CD4-positive, alpha-beta memory T cell (primary cell): ENCODE measurements at places on chromosomes 16 and 17. TPM values are rescaled to one million over a fixed set of nuclear protein-coding genes. Genes with fewer than 3 reads are reported as not detected.

MPG gene
- 30.7 TPM for total RNA-seq

ANKS4B gene
- not detected for total RNA-seq

OVCA2 gene
- total RNA-seq, result 36.7 TPM

CPHXL gene
- not detected for total RNA-seq

DNA sequence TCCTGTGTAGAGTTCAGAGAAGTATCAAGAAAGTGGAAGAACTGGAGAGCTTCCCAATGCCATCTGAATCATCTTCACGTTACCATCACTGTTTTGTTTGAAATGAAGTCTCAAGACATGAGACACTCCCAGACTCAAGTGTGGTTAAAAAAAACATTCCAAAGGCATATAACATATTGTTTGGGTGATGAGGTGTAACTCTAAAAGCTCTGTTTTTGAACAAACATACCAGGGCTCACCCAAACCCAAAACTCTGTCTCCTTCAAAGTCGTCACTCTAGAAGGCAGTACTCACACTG lies 6.3 kb upstream of the ZCCHC14 start:
- no peak overlapping the region for H3K27ac ChIP-seq
- no peak overlapping the region for H3K4me3 ChIP-seq
- H3K36me3 ChIP-seq, result no peaks in the 10 kb centered on the region
- no peaks in the 10 kb centered on the region for H3K27me3 ChIP-seq
- peaks cover 18% of the 10 kb centered on the region for H3K4me1 ChIP-seq

DNA sequence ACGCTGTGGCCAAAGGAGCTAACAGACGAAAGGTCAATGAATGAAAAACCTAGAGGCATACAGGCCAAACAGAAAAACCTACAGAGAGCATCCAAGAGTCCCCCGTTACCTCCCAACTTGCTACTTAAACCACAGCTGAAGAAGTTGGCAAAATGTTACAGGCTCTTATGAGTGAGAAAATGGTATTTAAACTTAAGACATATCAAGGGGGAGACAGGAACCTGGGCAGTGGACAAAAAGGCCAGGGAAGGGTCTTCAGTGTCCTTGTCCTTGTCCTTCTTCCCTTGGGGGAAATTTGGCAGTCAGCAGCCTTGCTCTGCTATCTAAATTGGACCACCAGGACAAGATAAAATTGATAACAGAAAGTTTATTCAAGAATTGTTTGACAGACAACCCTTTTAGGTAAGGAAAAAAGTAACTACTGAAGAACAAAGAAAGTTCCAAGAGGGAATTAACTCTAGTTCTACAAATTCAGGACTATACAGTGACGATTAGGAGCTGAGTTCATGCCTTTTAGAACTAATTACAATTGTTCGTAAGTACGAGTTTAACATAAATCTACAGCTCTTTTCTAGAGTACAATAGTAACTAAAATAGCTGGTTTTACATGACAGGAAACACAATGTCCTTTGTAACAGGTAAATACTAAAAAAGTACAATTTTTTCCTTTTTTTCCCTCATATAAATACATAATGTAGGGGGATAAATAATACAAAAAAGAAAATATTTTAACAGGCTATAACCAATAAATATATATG lies 3.8 kb upstream of the HOXB2 start:
- H3K27me3 ChIP-seq, result no peaks in the 10 kb centered on the region
- peaks cover 30% of the 10 kb centered on the region for H3K4me1 ChIP-seq
- no peak overlapping the region for H3K4me3 ChIP-seq
- no peaks in the 10 kb centered on the region for H3K36me3 ChIP-seq
- H3K27ac ChIP-seq, result peak overlapping the region; percentile 51

GRCh38 chr17:74282587-74283370 lies 8.7 kb downstream of the DNAI2 start:
- H3K36me3 ChIP-seq, result no peaks in the 10 kb centered on the region
- H3K4me1 ChIP-seq, result peaks cover 80% of the 10 kb centered on the region
- H3K4me3 ChIP-seq, result no peak overlapping the region
- peak; percentile 82 for DNase-seq
- peak overlapping the region; percentile 64 for H3K27ac ChIP-seq

GRCh38 chr17:73910206-73910605 lies 266.0 kb upstream of the SDK2 start:
- DNase-seq, result no peak
- no peak overlapping the region for H3K4me3 ChIP-seq
- H3K27ac ChIP-seq, result no peak overlapping the region
- H3K36me3 ChIP-seq, result no peaks in the 10 kb centered on the region
- H3K27me3 ChIP-seq, result peaks cover 2% of the 10 kb centered on the region

DNA sequence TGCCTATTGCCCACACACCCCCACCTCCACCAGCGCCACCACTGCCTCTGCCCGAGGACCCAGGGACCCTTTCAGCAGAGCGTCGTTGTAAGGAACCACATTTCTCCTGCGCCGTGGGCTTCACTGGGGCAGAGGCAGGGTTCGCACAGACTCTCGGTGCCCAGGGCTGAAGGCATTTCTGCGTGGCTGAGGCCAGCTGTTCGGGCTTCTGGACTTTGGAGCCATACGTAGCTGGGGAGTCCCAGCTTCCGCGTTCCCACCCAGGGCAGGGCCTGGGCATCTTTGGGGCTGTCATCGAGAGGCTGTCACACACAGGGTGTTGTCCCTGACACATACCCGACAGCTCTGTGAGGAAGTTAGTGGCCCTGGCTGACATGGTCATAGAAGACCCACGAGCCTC lies 16.0 kb upstream of the SMIM5 start:
- no peaks in the 10 kb centered on the region for H3K36me3 ChIP-seq
- no peak overlapping the region for H3K4me3 ChIP-seq
- no peak for DNase-seq
- H3K27me3 ChIP-seq, result no peaks in the 10 kb centered on the region
- H3K27ac ChIP-seq, result no peak overlapping the region

DNA sequence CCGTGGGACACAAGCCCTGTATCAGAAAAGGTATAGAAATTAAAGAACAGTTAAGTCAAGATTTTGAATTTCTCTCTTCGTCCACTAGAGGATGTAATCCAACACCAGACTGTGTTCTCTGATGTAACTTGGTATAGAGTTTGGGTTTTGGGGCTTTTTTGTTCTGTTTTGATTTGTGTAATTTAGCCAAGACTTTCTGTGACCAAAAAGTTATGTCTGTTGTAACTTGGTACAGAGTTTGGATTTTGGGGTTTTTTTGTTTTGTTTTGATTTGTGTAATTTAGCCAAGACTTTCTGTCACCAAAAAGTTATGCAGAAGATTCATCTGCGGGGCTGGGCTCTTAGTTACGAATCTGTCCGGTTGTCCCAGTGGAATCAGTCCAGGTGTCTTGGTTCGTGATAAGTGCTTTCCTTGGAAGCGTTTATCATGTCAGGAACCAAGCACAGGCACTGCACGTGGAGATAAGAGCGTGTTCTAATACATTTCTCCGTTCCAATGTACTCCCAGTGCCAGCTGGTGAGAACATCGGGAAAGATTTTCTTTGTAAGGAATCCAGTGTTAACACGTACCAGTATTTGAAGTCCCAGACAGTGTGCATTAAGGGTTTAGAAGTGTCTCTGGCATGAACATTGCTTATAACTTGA lies 44.1 kb upstream of the SEC14L1 start:
- H3K27ac ChIP-seq, result no peak overlapping the region
- H3K27me3 ChIP-seq, result no peaks in the 10 kb centered on the region
- peak; percentile 32 for DNase-seq
- peaks cover 14% of the 10 kb centered on the region for H3K4me1 ChIP-seq
- H3K36me3 ChIP-seq, result peaks cover 26% of the 10 kb centered on the region

- no peak overlapping the region for H3K4me3 ChIP-seq
- H3K27me3 ChIP-seq, result no peaks in the 10 kb centered on the region
- no peaks in the 10 kb centered on the region for H3K36me3 ChIP-seq
Observed at GRCh38 chr16:71249399-71249798, 18.9 kb upstream of the HYDIN start.

DNA sequence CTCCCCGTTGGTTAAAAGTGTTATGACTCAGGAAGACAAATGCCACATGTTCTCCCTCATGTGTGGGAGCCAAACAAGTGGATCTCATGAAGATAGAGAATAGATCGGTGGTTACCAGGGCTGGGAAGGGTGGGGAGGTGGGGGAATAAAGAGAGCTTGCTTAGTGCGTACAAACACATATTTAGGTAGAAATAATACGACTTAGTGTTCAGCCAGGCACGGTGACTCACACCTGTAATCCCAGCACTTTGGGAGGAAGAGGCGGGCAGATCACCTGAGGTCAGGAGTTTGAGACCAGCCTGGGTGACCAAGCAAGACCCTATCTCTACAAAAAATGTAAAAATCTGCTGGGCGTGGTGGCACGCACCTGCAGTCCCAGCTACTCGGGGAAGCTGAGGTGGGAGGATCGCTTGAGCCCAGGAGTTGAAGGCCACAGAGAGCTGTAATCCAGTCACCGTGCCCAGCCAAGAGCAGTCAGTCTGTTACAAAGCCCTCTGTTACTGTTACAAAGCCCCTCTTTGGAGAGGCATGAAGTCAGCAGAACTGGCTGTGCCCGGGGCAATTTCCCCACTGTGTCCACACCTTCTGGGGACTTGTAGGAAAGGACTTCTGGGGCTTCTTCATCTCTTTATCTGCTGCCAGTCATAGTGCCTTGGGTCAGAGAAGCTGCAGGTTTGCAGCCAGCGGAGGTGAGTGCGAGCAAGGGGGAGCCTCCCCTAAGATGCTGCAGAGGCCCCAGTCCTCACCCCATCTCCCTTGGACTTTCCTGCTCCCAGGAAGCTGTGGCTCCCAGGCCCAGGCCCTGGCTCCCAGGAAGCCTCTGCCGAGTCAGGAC lies 4.3 kb upstream of the ALDH3A1 start:
- no peak overlapping the region for H3K27ac ChIP-seq
- H3K27me3 ChIP-seq, result no peaks in the 10 kb centered on the region
- H3K36me3 ChIP-seq, result no peaks in the 10 kb centered on the region
- no peak for DNase-seq
- H3K4me3 ChIP-seq, result no peak overlapping the region
- no peaks in the 10 kb centered on the region for H3K4me1 ChIP-seq

- H3K4me3 ChIP-seq, result no peak overlapping the region
- H3K4me1 ChIP-seq, result peaks cover 13% of the 10 kb centered on the region
- no peak overlapping the region for H3K27ac ChIP-seq
- peak; percentile 77 for DNase-seq
Observed at GRCh38 chr16:11379420-11379819, 34.2 kb downstream of the RMI2 start.

- no peak overlapping the region for H3K27ac ChIP-seq
- no peaks in the 10 kb centered on the region for H3K4me1 ChIP-seq
- no peaks in the 10 kb centered on the region for H3K27me3 ChIP-seq
- no peaks in the 10 kb centered on the region for H3K36me3 ChIP-seq
- no peak for DNase-seq
Observed at GRCh38 chr16:2372684-2373083, 32.2 kb upstream of the ABCA3 start.

DNA sequence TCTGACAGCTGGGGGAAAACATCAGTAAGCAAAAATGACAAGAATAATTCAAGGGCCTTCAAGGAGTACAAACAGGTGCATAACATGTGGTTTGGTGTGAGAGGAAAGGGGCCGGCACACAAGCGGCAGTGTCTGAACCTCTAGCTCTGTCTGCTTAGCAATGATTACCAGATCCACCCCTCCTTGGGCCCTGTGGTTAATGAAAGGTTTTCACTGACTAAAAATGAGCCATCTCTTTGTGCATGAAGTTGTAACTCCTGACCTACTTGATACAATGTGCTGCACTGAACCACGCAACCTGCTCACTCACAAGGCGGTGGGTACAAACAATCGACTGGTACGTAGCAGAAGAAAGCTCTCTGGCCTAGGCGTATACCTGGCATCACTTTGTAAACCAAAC lies 15.1 kb downstream of the FAM117A start:
- no peaks in the 10 kb centered on the region for H3K27me3 ChIP-seq
- peak; percentile 80 for DNase-seq
- H3K27ac ChIP-seq, result peak overlapping the region; percentile 89

DNA sequence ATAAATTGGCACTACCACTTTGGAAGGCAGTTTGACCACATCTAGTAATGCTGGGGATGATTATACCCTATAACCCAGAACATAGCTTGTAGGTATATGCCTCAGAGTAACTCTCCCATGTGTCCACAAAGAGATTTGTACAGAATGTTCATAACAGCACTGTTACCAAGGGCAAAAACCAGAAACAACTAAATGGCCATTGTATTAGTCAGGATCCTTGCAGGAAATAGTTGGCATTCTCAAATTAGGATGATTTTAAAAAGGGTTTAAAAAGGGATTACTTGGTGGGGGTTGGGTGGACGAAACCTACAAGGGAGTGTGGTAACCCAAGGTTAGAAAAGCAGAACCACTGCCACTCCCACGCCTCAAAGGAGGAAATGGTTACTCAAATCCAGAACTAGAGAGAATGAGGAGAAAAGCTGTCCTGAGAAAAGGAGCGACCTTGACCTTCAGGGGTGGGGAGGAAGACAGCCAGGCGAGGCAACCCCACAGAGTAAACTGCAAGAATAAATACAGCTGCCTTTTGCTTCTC lies 2.1 kb downstream of the CPPED1 start:
- no peak overlapping the region for H3K4me3 ChIP-seq
- H3K27ac ChIP-seq, result no peak overlapping the region
- no peaks in the 10 kb centered on the region for H3K36me3 ChIP-seq
- no peaks in the 10 kb centered on the region for H3K27me3 ChIP-seq
